ENCODE measurements at places on chromosomes 3 and 15. TPM values are rescaled to one million over a fixed set of nuclear protein-coding genes. Genes with fewer than 3 reads are reported as not detected.

The SLC30A4 gene
- 8.1 TPM for total RNA-seq

The TBCCD1 gene
- 10.0 TPM for total RNA-seq

The SPATA12 gene
- total RNA-seq, result not detected

The SLC6A11 gene
- total RNA-seq, result not detected

The P2RY12 gene
- total RNA-seq, result 0.43 TPM

The COLQ gene
- 1.3 TPM for total RNA-seq

The LRRC31 gene
- 15.2 TPM for total RNA-seq

The IMPG2 gene
- 0.29 TPM for total RNA-seq

The ARPP21 gene
- not detected for total RNA-seq

The GRM7 gene
- not detected for total RNA-seq

The CAPN3 gene
- 0.29 TPM for total RNA-seq

The ANKRD34C gene
- not detected for total RNA-seq

The C3orf49 gene
- total RNA-seq, result not detected

The TRIM71 gene
- 2.8 TPM for total RNA-seq

The DGKG gene
- 0.72 TPM for total RNA-seq

The GOLGA8S gene
- total RNA-seq, result 0.58 TPM

The NRROS gene
- 0.45 TPM for total RNA-seq

The HTR3E gene
- total RNA-seq, result not detected

The GATA2 gene
- 7.5 TPM for total RNA-seq

The TRAT1 gene
- not detected for total RNA-seq

The ZPLD1 gene
- total RNA-seq, result 0.58 TPM

The MYEF2 gene
- 61.9 TPM for total RNA-seq

The MUC4 gene
- total RNA-seq, result 355 TPM

The PATL2 gene
- not detected for total RNA-seq

The DNAH12 gene
- not detected for total RNA-seq

The TPRG1 gene
- 9.0 TPM for total RNA-seq

The GRAMD1C gene
- total RNA-seq, result 8.4 TPM

The IGSF11 gene
- total RNA-seq, result 9.5 TPM

The CHD2 gene
- 124 TPM for total RNA-seq

The CYP1A2 gene
- not detected for total RNA-seq

The SATB1 gene
- 55.1 TPM for total RNA-seq

The EPHA6 gene
- 179 TPM for total RNA-seq

The FBN1 gene
- total RNA-seq, result 53.0 TPM

The MYO5C gene
- total RNA-seq, result 148 TPM

The PIERCE2 gene
- not detected for total RNA-seq

The COL6A6 gene
- total RNA-seq, result not detected

The NR1I2 gene
- 10.5 TPM for total RNA-seq

The CXCR6 gene
- 1.1 TPM for total RNA-seq

The GLDN gene
- total RNA-seq, result 2.2 TPM

The GPR27 gene
- 5.1 TPM for total RNA-seq

The CCDC13 gene
- 17.8 TPM for total RNA-seq

The ABI3BP gene
- total RNA-seq, result 97.7 TPM
